Upper lobe of left lung (tissue), 6 donors: ENCODE measurements at places on chromosomes 1 and 21. TPM values are rescaled to one million over a fixed set of nuclear protein-coding genes. Genes with fewer than 3 reads are reported as not detected.

Gene HSPA6
- total RNA-seq, result 37.7 TPM

Gene NEXN
- 42.2 TPM for total RNA-seq

Gene DIRAS3
- total RNA-seq, result 2.3 TPM

Gene ESPN
- 2.7 TPM for total RNA-seq

Gene SLC9C2
- 0.98 TPM for total RNA-seq

Gene SSX2IP
- total RNA-seq, result 2.1 TPM

Gene KCNH1
- not detected for total RNA-seq

Gene BLACAT1
- total RNA-seq, result 4.1 TPM

Gene HCN3
- 1.1 TPM for total RNA-seq

Gene FAM151A
- not detected for total RNA-seq

Gene KDM5B
- 102 TPM for total RNA-seq

Gene CCDC17
- total RNA-seq, result 50.3 TPM

Gene COL6A2
- 452 TPM for total RNA-seq

Gene OPRD1
- not detected for total RNA-seq

Gene KCND3
- total RNA-seq, result 6.3 TPM

Gene CASZ1
- total RNA-seq, result 52.9 TPM

Gene C1QC
- total RNA-seq, result 745 TPM

Gene PIGC
- 20.4 TPM for total RNA-seq

Gene EFCAB7
- 20.4 TPM for total RNA-seq

Gene SLAMF8
- 33.6 TPM for total RNA-seq

Gene LIPI
- not detected for total RNA-seq

Gene TTC13
- 18.6 TPM for total RNA-seq

Gene ATP6V1G3
- total RNA-seq, result not detected

Gene ADGRL4
- 1.9 TPM for total RNA-seq

Gene FCRL5
- total RNA-seq, result 0.61 TPM

Gene SYCP1
- not detected for total RNA-seq

Gene TMPRSS2
- total RNA-seq, result 65.3 TPM

Gene ARHGEF10L
- 48.6 TPM for total RNA-seq

Gene CELA2A
- total RNA-seq, result 0.83 TPM

Gene CNN3
- total RNA-seq, result 105 TPM

Gene BRINP2
- 0.06 TPM for total RNA-seq

Gene C8A
- not detected for total RNA-seq

Gene PKP1
- 1.0 TPM for total RNA-seq

Gene SIM2
- 0.89 TPM for total RNA-seq

Gene CASQ2
- under 0.01 TPM for total RNA-seq

Gene TMEM61
- 2.3 TPM for total RNA-seq

Gene DNAI4
- 10.8 TPM for total RNA-seq

Gene NBPF9
- 23.9 TPM for total RNA-seq

Gene AKNAD1
- total RNA-seq, result not detected

Gene CR1L
- not detected for total RNA-seq

Gene LYPD8
- total RNA-seq, result not detected

Gene FAM110D
- 6.7 TPM for total RNA-seq

Gene CRP
- total RNA-seq, result not detected

Gene SPRR5
- not detected for total RNA-seq

Gene LENEP
- 1.0 TPM for total RNA-seq

Gene DPT
- total RNA-seq, result 22.4 TPM

Gene WNT3A
- 2.6 TPM for total RNA-seq

Gene KCNE2
- total RNA-seq, result not detected

Gene PROK1
- 0.33 TPM for total RNA-seq

Gene UBQLN4
- 22.2 TPM for total RNA-seq

Gene EFCAB14
- 171 TPM for total RNA-seq

Gene HENMT1
- total RNA-seq, result 10.5 TPM

Gene RPS6KA1
- total RNA-seq, result 161 TPM
